ENCODE measurements at places on chromosomes 5 and 9.

- no peak for DNase-seq
These were observed 86.9 kb upstream of the SSBP2 start for GRCh38 chr5:81837667-81838306.

GRCh38 chr9:117145081-117145480, 269.8 kb downstream of the ASTN2 start:
- DNase-seq, result no peak

DNA sequence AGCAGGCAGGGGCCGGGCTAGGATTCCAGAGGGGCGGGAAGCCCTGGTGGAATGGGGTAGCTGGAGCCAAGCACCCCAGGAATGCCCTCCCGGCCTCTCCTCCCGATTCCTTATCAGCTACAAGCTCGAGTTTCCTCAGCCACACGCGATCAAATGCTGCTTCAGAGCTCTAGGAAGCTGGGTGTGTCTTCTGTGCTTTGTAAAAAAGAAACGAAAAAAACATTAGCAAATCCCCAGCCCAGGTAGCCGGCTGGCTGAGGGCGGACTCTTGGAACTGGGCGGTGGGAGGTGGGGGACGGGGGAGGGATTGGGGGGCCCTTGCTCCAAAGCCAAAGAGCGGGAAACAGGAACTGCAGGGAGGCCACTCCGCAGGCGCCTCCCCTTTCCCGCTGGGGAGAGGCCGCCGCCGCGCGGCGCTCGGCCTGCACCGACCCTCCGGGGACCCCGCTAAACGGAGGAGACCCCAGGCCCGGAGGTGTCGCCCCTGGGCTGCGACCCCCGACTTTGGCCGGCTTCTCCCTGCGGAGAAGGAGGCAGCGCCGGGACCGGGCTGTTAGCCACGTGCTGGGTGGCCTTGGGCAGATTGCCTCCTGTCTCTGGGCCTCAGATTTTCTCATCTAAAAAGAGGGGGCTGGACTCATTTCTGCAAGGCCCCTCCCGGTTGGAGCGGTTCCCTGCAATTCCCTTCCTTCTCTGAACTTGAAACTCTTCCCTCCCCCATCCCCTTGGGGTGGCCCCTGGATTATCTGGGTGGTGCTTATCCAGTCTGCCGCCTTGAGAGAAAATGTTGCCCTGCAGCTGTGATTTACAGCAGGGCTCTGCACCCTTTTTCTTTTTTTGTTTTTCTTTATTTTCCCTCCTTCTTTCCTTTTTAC, 40.9 kb upstream of the FABP6 start:
- DNase-seq, result no peak

GRCh38 chr9:131402738-131403492, 9.0 kb downstream of the PRRC2B start:
- no peak for DNase-seq

DNA sequence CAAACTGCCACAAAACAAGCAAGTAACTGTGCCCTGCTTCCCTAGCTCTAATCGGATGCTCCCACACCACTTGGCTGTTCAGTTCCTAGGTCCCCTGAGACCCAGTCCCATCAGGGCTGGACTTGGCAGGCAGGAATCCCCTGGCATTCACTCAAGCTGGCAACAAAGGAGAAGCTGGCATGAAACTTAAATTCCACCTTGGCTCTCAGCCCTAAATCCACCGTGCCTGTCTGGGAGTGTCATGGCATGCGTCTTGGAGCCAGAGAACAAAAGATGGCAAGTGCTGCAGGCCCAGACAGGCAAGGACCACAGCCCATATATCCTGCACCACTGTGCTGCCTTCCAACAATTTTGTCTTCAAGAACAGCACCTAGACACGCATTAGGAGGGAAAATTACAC, 38.2 kb downstream of the ETF1 start:
- DNase-seq, result no peak

DNA sequence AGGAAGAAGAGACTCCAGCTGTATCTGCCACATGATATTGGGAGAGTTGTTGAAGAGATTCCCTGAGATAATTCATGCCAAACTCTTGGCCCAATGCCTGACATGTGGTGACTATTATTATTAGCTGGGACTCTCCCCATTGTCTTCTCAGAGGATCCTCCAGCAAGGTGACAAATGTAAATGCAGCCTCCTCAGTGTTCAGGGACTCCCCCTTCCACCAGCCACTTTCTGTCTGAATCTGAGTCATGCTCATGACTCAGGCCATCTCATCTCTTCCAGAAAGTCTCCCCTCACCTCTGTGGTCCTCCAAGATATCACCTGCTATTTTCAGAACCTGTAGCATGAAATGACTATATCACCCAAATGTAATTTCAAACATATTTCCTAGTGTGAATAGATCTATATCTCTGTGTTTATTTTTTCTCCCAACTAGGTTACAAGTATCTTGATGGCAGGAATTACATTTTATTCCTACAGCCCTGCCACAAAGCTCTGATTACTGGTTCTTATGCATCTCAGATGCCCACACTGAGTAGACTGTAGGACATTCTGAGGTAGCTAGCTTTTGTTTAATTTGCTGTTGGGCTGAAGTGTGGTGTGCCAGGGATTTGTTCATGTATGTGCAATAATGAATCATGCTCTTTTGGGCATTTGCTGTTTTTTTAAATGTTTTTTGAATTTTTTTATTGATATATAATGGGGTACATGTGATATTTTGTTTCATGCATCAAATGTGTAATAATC, 126.6 kb upstream of the IL12B start:
- no peak for DNase-seq

DNA sequence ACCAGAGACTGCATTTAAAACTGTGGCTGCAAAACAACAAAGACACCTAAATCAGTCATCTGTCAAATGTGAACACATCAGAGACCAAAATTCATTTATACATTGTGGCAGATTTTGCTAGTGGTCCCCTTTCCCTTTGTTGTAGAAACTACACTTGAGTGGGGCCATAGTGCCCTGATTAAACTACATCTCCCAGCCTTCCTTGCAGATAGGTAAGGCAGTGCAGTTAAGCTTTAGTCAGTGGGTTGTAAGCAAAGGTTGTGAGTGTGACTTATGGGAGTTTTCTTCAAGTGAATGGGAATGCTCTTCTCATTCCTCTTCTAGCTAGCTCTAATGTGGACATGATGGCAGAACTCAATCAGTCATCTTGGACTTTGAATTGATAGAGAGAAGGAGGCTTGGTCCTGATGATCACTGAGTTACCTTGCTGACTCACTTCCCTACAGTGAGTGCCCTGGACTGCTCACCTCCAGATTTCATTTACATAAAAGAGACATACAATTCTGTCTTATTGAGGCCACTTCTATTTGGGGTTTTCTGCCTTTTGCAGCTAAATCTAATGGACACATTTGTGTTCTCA, 35.2 kb upstream of the SPARC start:
- DNase-seq, result no peak

DNA sequence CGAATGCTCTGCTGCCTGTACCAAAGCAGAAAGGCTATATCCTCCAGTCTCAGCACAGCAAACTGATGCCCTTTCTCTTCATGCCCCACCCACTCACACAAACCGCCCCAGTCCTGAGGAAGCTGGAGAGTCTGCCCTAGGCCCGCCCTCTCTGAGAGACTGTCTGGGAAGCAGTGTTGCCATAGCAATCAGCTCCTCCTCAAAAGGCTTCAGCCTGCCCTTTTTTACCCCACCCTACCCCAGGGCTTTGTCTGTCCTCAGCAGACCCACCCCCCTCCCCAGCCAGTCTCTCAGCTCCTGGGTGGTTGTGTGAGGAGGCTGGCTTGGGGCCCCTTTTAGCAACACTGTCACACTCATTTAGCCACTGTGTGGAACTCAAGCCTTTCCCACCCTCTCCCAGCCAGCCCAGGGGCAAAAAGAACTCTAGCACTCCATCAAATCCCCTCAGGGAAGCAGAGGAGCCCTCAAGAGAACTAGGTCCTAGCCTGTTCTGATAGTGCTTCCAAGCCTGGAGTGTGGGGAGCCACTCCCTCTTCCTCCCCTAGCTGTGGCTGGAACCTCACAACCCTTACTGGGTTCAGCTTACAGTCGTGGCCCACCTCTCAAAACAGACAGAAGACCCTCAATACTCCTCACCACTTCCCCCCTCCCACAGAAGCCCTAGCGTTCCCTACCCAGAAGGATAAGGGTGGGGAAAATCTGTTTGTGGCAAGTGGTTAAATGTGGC, 1.4 kb downstream of the ATOSB start:
- DNase-seq, result peak; percentile 96

- no peak for DNase-seq
These were observed 28.3 kb upstream of the SPIN1 start for GRCh38 chr9:88359974-88360373.

- DNase-seq, result no peak
These were observed 113.8 kb downstream of the GADD45G start for GRCh38 chr9:89718651-89719050.

DNA sequence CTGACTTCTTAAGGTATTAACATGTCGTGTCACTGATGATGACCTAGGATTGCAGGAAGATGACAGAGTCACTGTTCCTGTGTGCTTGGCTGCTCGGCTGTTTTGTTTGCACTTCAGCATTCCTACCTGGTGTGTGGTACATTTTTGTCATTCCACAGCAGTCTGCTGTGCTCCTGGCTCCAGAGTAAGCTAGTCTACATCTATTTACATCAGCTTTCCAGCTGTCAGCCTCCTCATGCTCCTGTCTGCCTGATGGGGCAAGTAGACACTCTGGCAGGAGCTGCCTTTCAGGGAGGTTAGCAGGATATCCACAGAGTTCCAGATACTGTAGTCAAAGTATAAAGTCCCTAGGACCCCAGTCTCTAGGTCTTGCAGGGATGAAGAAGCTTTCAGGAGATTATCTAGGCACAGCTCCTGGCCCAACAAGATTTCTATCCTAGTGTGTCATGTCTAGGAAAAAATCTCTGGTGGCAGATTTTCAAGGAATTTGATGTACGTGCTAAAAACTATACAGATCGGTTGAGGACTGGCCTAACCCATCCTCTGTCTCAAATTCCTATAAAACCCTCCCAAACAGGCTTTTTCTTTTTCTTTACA, 28.4 kb downstream of the RUSC2 start:
- DNase-seq, result no peak

- peak; percentile 32 for DNase-seq
These were observed 586 bp downstream of the TXN start for GRCh38 chr9:110255463-110256379.

DNA sequence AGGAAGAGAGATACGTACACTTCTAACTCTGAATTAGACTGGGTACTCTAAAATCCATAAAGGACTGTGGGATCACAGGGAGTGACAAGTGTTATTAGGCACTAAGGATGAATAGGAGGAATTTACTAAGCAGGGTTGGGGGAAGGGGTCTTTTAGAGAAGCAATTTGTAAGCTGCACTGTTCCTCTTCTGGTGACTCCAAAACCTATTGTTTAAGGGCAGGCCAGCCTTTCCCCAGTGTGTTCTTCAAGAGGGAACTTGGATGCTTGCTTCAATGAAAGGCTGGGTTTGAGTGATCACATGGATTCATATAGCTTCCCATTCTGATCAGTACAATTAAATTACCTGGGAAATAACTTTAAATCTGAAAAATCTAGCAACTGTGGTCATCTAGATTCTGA, 71.8 kb downstream of the STX17 start:
- DNase-seq, result no peak

DNA sequence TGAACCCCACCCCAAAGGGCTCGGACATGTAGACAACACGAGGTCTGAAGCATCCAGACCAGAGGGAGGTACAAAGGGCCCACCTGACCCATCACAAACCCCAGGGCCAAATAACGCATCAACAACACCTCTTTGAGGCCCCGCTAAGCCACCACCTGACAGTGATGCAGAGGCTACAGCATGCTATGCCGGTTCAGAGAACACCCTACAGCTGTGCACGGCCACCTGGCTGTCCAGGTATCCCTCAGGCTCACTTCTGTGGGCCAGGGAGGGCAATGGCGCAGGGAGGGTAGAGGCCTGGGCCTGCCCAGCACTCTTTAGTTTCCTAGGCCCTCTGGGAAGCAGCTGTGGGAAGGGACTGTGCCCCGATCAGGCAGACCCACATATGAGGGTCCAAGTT, 190.1 kb downstream of the CDK5RAP2 start:
- DNase-seq, result no peak

DNA sequence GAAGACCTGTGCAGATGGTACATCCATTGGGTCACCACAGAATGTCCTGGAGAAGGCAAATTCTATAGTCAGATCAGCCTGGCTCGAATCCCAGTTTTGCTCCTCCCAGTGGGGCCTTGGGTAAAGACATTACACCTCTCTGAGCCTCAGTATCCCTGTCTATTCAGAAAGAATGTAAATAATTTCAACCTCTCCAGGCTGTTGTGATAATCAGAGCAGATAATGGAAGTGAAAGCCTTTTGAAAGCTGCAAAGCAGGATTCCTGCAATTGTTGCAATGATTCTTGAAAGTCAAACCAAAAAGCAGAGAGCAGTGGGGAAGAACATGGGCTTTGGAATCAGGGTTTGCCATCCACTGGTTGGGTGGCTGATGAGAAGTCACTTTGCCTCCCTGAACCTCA, 63.2 kb downstream of the LHX2 start:
- DNase-seq, result no peak

DNA sequence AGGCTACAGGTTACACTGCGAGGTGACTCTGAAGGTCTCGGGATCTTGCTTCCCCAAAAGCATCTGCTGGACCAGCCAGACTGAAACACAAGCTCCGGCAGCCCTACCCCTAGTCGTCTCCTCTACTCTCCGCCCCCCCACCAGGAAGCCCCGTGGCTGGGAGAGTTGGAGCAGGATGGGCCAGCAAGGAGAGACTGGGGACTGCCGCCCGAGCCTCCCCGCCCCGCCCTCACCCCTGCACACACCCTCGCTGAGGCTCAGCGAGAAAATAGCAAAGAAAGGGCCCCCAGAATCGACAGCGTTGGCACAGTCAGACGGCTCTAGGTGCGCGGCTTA, 1.3 kb downstream of the TRIM7 start:
- peak; percentile 73 for DNase-seq

DNA sequence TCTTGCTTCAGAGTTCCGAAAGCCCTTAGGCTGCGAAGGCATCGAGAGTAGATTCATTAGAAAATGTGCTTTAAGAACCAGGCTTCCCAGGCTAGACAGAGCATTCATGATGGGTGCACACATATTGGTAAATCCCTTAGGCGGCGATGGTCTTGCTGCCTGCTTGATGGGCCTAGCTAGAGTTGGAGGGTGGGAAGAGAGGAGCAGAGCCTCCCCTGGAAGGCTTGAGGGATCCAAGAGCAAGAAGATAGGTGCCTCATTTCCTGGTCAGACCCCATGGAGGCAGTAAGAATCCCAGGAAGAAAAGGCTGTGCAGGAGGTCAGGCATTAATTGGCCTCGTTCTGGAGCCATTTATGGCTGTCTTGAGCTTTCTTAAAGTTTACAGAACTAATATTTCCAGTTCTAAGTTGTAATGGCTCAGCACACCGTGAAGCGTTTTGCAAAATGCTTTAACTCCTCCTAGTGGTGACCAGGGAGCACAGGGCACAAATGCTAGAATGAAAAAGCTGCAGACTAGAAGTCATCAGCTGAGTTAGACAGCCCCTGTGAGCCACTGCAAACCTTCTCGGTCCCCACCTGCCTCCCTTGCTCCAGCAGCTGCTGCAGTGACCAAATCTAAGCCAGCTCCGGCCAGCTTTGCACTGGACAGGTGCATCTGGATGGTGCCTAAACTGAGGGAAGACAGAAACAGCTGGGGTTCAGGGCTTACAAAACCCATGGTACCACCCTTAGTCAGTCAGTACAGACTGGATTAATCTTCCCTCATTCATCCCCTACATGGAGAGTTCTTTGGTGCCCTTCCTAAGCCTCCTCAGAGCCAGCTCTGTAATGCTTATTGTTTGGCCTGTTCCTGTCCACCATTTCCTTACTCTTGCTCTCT, 14.7 kb downstream of the SLC45A2 start:
- DNase-seq, result peak; percentile 28
